NCI-H526 (cell line): ENCODE measurements at places on chromosomes 1 and 21.

DNA sequence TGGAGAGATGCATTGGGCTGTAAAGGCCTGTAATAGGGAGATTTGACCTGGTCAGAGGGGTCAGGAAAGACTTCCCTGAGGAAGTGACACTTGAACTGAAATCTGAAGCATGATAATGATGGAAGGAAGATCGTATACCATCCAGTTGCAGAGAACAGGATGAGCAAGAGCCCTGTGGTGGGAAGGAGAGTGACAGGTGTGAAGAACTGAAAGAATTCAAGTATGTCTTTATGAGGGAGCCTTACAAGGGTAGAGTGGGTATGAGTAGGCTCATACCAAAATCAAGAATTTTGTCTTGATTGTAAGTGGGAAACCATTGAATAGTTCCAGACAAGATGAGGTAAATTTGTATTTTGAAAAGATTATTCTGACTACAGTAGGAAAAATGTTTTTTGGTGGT lies 129.4 kb downstream of the RASAL2 start:
- DNase-seq, result no peak

GRCh38 chr1:11790880-11791715 lies 14.7 kb downstream of the MTHFR start:
- no peak for DNase-seq

DNA sequence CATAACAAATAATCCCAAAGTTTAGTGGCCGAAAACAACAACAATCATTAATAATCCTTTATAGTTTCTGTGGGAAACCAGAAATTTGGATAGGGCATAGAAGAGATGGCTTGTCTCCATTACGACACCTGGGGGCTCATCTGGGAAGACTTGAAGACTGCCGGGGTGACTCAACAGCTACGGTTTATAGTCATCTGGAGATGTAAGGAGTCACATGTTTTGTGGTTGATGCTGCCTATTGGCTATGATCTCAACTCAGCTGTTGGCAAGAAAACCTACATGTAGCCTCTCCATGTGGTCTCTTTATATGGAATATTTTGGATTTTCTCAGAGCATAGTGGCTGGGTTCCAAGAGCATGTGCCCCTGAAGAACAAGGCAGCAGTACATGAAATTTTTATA lies 29.3 kb upstream of the TSPAN2 start:
- no peak for DNase-seq

GRCh38 chr1:206021626-206022365 lies 1.9 kb downstream of the CTSE start:
- no peak for DNase-seq

- DNase-seq, result no peak
Observed at GRCh38 chr1:155120253-155120652, 7.4 kb upstream of the EFNA1 start.
